ENCODE measurements at places on chromosomes 2 and 18.
A peak's percentile ranks its signal among the peaks of the same experiment; 100 is the strongest.

DNA sequence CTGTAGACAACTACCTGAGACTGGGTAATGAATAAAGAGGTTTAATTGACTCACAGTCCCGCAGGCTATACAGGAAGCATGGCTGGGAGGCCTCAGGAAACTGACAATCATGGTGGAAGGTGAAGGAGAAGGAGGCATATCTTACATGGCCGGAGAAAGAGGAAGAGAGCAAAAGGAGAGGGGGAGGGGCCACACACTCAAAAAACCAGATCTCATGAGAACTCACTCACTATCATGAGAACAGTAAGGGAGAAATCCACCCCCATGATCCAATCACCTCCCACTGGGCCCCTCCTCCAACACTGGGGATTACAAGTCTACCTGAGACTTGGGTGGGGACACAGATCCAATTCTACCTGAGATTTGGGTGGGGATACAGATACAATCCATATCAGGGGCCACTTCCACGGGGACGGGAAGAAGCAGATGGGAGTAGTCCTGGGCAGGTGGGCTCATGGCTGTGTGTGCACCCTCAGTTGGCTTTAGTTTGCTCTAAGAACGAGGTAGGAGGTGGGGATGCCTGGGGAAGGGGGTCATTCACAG, 9.9 kb downstream of the MAB21L4 start:
- DNase-seq, result no peak

- no peak for DNase-seq
These were observed 76.7 kb downstream of the FHOD3 start for GRCh38 chr18:36374262-36374661.

- no peak for DNase-seq
These were observed 122.3 kb upstream of the KYNU start for GRCh38 chr2:142755191-142755590.

- DNase-seq, result no peak
These were observed 1367.7 kb upstream of the CELF4 start for GRCh38 chr18:38933322-38933721.

DNA sequence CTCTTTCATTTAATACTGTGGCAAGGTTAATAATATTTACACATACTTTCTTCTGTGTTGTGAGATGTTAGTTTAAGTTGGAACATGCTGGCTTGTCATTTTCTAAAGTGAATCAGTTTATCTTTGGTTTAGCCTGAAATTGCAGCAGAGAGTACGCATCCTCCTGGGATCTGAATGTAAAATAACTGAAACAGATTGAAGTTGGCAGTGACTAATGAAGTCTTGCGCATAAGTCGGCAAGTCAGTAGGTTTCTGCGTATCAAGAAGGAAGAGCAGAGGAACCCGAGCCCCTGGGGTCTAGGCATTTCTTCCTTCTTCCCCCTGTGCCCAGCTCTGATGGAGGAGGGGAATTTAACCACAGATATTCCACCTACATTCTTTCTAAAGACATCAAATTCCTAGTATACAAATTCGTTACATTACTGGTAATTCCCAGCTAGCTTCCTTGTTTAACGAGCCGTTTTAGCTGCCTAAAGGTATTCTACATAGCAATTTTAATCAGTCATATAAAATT, 392.1 kb upstream of the RAB12 start:
- DNase-seq, result no peak

DNA sequence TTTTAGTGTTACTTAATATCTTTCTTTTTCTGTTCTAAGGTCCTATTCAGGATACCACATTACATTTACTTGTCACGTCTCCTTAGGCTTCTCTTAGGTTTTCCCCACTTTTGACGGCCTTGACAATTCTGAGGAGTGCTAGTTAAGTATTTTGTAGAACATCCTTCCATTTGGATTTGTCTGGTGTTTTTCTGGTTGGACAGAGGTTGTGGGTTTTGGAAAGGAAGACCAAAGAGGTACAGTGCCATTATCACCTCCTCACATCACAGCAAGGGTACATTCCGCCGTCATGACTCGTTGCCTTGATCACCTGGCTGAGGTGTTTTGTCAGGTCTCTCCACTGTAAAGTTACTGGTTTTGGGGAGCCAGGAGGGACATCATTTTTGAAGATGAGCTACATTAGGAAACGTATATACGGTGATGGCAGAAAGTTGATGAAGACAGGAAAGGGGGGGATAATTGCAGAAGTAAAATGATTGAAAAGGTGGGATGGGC, 88.4 kb upstream of the TMEM247 start:
- DNase-seq, result no peak

- peak; percentile 69 for DNase-seq
These were observed 32.7 kb upstream of the RUFY4 start for GRCh38 chr2:218036371-218036770.

DNA sequence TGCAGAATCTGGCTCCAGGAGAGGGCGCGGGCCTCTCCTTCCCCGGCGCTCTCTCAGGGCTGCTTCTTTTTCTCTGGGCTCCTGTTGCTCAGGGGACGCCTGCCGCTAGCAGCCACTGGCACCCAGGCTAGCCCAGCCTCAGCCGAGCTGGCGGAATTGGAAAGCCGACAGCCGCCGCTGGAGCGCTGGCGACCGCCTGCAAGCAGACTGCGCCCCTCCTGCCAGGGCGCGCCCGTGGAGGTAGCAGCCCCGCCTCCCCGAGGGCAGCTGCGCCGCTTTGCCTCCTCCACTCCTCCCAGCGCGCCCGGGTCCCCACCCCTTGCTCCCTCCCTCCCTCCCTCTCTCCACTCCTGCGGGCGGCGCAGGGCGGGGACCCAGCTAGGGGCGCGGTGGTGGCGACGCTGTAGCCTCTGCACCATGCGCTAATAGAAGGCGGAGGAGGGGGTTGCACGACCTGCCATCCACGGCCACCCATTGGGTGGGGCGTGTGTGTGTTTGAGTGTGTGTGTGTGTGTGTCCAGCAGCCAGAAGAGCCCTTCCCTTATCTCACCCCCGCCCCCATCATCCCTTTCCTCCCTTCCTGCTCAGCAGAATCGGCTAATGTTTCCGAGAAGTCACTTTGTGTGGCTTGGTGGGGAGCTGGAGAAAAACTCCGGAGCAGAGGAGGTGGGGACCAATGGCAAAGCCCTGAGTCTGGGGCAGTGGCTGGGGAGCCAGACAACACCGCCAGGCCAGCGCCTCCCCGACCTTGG, at the start of gene SCN9A:
SCN9A (minus strand) TSS at position 209 of the 752 bp plus-strand sequence. CDS start 64,188 bp downstream, outside the sequence.
- DNase-seq, result peak; percentile 48

- DNase-seq, result no peak
These were observed 467.2 kb downstream of the NRXN1 start for GRCh38 chr2:50564766-50565165.

DNA sequence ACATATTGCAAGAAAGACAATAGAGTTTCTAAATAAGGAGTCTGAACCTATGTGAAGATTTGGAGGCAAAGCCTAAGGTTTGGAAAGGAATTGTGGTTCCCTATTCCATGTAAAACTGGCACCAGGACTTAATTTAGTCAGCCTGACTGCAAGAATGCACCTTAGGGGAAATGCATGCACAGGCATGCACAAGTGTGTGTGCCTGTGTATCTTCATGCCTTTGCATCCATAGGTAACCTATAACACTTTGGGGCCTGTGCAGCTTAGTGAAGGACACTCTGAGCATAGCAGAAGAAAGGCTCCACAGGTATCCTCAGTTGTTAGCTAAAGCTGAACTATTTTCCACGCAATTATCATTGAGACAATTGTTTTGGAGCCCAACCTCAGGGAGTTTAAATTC, 73.4 kb downstream of the RPRM start:
- DNase-seq, result no peak

DNA sequence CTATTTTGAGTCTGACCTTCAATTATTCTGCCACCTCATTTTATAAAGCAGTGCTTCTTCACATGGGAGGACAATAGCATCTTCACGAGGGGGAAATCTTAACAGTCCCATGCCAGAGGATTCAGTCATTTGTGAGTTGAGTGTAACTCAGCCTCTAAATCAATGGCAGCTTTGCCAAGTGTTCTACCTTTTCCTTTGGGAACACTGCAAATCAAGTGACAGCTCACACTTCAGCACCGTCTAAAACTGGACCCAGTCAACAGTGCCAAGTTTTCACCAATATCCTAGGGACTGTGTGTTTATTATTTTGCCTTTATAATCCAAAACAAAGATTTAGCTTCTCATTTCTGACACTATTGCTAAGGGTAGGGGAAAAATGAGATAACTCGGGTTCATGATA, 133.6 kb downstream of the FIGN start:
- no peak for DNase-seq

DNA sequence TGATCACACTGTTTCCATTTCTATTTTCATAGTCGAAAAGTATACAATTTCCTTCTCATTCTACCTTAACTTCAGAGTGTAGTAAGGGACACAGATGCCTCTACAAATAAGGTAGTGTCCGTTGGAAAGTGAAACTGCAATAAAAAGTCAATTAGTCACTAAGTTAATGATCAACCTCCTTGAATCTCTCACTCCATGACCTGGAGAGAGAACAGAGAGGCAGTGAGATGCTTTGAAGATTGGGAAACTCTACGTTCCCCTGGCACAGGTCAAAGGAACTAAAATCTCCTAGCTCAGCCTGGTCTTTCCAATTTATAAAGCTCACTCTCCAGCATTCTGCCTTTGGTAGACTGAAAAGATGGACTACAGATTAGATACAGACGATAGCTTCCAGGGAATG, 153.8 kb upstream of the ACAA2 start:
- no peak for DNase-seq

- DNase-seq, result no peak
These were observed 53.4 kb downstream of the RPE start for GRCh38 chr2:210055825-210056224.

DNA sequence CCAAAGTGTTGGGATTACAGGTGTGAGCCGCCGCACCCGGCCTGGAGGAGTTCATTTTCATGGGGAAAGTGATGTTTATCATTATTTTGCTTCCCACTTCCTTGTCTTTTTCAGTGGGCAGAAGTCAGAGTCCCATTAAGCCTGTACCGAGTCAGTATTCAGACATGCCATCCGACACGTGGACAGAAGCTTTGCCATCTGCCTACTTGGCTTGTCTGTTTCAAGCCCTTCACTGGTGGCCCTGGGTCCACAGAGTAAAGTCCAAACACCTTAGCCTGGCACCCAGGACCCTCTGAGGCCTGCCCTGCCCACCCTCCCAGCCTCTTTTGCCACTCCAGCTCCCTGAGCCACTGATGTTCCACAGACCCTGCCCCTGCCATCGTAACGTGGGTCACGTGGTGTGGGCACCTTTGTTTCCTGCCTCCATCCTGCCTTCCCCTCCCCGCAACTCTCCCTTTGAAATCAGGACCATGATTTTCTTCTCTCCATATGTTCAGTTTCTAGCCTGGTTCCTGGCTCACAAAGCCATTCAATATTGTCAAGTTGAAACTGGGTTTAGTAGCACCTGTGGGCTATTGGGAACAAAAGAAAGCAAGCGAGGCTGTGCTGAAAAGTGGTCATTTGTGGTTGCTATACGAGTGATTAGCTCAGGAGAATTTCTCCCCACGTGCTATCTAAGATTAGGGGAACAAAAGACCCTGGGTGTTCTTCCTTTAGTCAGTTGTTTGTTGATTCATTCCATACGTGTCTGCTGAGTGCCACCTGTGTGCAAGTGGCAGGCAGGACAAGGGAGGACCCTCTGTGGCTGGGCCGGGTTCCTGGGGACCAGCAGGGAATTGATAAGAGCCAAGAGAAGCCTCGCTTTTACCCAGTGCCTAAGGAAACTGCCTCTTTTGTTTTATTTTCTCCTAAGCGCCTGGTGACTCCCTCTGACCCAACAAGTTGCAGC, 5.1 kb upstream of the ODC1 start:
- no peak for DNase-seq

DNA sequence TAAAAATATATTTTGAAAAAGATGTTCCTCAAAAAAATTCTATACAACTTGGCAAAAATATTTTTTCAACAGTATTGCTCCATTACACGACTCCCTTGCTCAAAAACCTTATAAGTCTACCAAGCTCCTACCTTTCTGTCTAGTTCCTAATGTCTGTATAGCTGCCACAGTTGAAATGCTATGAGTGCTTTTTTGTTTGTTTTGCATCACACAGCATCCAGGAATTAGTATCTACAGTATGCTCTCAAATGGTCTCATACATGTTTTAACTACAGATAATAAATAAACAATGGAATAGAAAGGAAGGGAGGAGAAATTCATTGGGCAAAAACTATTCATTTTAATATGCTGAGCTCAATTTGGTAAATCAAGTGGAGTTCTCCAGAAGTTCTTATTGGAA, 17.3 kb downstream of the ACADL start:
- DNase-seq, result no peak

DNA sequence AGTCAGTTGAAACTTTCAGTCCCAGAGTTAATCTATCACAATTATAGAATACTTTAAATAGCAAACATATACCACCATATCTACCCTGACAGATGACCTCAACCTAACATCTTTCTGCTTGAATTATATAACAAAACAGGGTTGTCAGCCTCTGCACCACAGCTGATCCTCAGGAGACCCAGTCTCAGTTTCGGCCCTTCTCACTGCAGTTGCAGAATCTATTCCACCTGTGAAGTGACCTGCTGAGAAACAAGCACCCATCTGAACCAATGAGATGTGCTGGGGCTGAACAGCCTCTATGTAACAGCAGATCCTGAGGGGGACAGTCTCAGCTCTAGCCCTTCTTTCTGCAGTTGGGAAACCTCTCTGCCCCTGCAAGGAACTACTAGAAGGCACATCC, 567.6 kb downstream of the KCNJ3 start:
- no peak for DNase-seq

DNA sequence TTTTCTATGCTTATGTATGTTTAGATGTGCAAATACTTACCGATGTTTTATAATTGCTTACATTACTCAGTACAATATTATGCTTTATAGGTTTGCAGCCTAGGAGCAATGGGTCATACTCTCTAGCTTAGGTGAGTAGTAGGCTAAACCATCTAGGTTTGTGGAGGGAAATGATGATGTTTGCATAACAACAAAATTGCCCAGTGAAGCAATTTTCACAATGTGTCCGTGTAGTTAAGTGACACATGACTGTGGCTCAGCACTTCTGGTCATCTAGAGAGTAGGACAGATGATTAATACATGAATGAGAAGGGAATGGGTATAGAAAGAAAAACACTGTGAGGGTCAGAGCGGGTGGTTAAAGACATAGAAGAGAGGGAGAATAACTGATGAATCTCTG, 2116.2 kb upstream of the PIK3C3 start:
- DNase-seq, result no peak

DNA sequence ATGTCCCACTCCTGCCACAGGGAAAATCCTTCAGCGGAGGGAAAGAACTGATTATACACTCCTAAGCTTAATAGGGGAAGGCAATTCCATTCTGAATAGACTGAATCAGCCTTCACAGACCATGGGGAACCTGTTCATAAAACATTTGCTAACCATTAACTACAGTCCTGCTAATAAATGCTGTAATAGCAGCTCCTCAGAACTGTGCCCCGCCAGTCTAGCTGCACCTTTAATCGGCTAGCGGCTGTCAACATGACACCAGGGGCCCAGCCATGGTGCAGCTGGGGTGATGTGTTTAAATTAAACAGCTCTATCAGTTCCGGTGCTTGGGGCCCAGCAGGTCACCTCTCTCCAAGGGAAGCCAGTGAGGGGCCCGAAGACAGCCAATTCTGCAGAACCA, 77.8 kb downstream of the GALNT14 start:
- DNase-seq, result no peak

GRCh38 chr2:121791290-121791689, 35.8 kb downstream of the TSN start:
- no peak for DNase-seq

GRCh38 chr2:181077128-181077709, 96.8 kb downstream of the UBE2E3 start:
- DNase-seq, result peak; percentile 73

GRCh38 chr2:115199966-115200365, 757.5 kb downstream of the DPP10 start:
- DNase-seq, result no peak
